Pulmonary artery endothelial cell (primary cell): ENCODE measurements at places on chromosomes 7 and 10.

DNA sequence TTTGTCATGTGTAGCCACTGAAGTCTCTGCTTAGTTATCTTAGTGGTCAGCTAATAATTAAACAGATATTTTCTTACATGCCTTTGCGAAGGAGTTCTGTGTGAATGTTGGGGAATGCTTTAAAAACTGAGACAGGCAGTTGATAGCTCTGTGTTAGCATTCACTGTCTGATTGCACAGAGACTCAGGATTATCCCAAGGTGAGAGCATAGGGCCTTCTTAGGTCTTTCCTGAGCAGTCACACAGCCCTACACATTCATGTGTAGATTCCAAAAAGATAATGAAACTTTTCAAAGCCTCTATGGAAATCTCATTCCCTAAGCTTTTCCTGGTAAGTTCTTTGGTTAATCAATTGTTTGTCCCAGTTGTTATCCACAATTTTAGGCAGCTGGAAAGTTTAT is 67.7 kb downstream of the CASD1 start:
- no peak for DNase-seq

GRCh38 chr7:69516238-69516820 is 81.9 kb upstream of the AUTS2 start:
- no peak for DNase-seq

GRCh38 chr10:32229170-32229569 is 117.8 kb downstream of the EPC1 start:
- no peak for DNase-seq

DNA sequence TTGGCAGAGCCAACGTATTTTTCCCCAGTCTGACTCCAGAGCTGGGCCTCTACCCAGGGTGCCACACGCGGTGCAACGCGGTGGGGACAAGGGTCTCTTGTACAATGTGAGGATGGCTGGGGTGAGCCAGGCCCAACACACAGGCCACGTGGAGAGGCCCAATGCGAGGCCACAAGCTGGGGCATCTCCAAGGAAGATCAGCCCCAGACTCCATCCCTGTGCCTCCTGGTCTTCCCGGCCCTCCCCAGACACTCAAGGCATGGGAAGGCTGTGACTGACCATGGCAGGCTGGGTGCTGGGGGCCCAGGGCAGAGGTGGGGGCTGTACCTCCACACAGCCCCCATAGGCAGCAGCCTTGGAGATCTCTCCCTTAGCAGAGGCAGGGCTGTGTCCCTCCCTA is 135.3 kb upstream of the FAM20C start:
- DNase-seq, result no peak

DNA sequence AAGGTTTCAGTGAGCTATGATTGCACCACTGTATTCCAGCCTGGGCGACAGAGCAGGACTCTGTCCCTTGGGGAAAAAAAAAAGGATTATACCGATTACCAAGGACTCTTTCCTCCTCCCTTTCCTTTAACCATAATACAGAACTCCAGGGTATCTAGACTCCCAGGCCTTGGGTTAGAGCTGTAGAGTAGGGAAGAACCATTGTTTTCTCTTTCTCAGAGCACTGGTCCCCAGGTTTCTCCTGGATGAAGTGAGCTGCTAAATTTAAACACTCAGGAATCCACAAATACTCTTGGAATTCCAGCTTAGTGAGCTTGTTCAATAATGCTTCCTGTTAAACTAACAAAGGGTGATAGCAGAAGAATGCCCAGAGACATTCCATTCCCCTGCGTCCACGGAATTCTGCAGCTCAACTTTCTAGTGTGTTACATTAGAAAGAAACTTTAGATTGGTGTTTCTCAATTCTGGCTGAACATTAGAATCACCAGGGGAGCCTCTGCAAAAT is 14.6 kb upstream of the RPEL1 start:
- DNase-seq, result peak; percentile 91
